ENCODE measurements at places on chromosomes 13 and 19.

DNA sequence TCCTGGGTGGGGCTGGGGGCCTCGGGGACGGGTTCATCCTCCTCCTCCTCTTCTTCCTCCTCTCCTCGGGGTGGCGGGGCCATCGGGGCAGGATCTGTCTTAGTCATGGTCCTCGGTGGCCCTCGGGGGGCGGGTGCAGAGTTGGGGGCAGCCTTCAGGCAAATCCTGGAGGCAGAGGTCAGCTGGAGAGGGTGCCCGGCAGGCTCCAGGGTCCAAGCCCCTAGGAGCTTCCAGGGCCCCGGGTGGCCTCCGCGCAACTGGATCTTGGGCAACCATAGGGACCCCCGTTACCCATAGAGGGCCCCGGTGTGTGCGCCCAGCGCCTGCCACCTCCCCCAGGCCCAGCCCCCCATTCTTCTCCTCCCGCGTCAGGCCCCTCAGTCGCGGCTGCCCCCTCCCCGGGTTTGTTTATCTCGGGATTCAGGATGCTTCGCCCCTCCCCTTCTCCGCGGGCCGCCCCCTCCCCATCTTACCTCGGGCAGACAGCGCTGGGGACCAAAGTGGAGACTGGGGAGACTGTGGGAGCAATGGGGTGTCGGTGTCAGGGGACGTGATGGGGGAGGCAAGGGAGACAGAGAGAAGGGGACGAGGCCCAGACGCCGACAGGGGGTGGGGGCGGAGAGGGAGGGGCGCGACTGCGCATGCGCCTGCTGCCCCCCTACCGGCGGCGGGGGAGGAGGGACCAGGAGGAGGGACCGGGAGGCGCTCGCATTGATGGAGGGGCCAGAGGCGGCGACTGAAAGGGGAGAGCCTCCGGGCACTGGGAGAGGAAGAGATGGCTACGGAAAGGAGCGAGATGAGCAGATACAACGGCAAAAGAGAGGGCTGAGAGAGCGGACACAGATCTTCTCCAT, at the start of gene CLIP3:
TSS of gene CLIP3 (minus strand) at position 623 of the 854 bp plus-strand sequence. CDS start at position 107, 516 bp downstream.
- DNase-seq: peak; percentile 57

- DNase-seq: no peak
Observed at GRCh38 chr13:28049880-28050875, 50.2 kb downstream of the FLT3 start.

DNA sequence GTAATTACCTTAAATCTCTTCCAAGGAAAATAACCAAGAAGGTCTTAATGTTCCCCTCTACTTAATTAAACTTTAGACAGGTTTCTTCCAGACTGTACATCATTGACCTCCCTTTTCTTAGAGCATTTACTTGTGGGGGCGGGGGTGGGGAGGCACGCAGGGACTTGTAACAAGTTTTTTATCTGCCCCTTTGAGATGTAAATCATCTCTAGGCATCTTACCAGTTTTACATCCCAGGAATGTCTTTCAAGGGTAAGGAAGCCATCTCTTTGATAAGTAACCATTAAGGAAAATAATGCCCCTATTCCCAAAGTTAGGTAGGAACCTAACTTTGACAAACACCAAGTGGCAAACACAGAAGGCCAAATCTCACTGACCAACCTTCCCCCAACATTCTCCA, 528.6 kb downstream of the SUCLA2 start:
- DNase-seq: no peak

DNA sequence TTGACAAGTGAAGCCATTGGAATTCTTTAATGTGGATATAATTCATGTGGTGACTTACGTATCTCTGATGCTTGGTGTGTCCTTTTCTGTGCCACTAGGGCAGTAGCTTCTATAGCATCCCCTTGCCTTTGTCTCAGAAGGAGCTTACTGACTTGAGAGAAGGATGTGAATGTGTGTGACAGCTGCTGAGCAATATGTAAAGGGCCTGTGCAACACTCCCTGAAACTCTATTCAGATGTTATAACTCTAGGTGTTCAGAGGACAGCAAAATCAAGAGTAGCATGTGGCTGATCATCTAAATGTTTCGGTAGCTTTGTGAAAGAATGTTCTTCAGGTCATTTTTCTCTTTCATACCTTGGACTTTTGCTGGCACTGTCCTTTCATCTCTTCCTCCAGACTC, 189.5 kb downstream of the LMO7 start:
- DNase-seq: no peak

GRCh38 chr13:23988546-23989122, 91.3 kb upstream of the C1QTNF9B start:
- DNase-seq: no peak

DNA sequence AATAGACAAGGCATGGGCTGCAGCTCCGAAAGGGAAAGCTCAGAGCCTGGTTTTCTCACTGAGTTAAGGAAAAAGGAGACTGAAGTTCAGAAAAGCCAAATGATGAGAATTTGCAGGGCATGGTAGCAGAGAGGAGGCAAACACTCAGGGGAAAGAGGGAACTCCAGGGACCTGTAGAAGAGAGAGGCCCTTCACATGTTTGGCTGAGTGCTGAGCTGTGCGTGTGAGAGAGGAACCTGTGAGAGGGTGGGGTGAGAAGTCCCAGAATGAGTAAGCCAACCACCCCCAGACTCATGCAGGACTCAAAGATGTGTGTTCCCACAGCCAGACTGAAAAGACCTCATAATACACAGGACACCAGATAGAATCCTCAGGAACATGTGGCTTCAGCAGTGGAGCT, 2.8 kb upstream of the CRYL1 start:
- DNase-seq: no peak

DNA sequence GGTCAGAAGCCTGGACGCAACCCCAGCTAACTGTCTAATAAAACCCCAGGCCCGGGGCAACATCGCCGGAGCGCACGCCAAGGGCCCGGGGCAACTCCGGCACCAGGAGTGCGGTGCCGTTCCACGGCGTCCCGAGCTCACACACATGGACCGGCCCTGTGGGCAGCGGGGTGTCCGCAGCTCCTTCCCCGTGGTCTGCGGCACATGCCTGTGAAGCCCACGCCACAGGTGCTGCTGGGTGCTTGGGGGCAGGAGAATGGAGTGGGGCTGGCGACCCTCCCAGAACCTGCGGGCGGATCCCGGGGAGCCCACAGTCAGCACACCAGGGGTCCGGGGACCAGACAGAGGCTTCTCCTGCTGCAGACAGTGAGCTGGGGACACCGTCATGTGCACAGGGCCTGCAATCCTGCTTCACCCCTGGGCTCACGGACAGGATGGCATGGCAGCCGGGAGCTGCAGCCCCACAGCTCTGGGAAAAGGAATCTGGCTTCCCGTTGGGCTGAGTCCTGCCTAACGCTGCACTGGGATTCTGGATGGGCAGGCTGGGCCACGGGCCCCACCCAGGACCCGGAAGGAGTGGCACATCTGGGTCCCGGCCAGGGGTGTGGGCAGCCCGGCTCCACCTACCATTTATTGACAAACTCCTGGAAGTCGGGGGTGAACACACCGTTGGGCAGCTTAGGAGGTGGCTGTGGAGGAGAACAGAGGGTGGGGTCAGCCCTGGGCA, 28.2 kb upstream of the ZBTB7A start:
- DNase-seq: no peak

DNA sequence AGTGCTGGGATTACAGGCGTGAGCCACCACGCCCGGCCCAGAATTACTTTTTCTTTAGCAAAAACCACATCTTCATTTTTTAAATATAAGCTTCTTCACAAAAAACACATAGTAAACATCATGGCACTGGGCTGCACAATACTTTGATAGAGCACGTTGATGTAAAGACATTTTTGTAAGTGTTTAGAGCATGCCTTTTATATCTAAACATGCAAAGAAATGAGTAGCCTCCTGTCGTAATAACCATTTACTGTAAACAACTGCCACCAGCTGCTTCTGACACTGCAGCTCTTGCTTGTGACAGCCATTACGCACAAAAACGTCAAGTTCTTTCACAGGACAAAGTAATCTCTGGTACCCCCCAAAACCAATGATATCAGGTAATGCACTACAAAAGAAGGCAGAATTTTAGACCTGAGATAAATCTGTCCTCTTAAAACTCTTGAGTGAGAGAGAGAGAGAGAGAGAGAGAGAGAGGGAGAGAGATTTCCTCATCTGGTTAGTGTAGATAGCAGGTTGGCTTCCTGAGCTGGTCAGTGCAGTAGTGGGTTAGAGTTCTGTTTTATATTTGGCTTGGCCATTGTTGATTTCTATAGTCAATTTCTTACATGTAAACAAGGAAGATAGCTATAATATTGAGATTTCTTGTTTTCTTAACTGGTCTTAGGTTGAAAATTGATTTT, 6.7 kb upstream of the ZNF548 start:
- DNase-seq: no peak

- no peak for DNase-seq
Observed at GRCh38 chr19:2700660-2701360, 1.7 kb downstream of the GNG7 start.

GRCh38 chr13:28817204-28817603, 2.9 kb upstream of the MTUS2 start:
- DNase-seq: no peak

GRCh38 chr19:33522371-33522662, 726 bp upstream of the PEPD start:
- DNase-seq: no peak

DNA sequence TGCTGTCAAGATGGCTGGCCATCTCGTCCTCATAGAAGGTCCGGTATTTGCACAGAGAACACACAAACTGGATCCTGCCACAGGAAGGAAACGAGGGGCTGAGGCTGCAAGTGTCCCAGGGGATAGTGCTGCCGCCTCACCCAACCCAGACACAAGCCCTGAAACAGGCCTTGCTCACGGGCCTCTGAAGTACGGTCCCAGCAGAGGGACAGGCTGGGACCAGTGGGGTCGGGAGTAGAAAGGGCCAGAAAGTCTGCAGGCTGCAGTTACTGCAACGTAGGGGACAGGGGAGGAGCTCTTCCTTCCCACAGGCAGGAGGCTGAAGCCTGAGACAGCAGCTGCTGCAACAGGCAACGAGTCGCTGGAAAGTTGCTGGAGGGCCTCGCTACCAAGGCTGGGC, 18.2 kb upstream of the AKAP8 start:
- DNase-seq: no peak

DNA sequence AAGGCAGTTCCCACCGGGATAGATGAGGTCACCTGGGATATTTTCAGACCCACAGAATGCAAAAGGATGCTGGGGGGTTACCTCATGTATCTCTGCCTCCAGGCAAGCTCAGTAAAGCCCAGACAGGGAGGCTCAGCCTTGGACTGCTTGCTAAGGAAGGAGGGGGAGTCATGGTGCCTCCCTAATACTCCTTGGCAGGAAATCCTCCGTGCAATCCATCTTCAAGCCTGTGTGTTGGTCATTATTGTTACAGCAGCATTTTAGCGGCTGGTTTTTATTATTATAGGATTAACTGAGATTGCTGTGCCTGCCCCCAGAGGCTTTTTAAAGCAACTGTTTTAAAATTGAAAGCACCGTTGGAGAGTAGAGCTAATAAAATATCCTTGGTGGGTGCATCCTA, 188.5 kb upstream of the UBL3 start:
- no peak for DNase-seq

DNA sequence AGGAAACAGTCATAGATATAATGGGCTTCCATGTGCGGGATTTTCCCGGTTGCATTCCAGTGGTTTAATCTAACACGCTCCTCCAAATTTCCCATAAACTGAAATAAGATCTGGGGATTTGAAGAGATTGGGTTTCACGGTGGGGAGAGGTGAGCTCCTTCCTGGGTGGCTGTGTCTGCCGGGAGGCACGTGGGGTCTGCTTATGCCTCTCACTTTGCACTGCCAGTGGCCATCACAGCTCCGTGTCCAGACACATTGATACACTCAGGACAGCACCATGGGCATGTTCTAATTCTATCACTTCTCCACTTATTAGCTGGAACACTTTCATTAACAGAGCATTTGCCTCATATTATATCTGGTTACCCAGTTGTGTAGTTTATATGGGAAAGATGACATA, 73.4 kb downstream of the SOX1 start:
- DNase-seq: no peak

- no peak for DNase-seq
Observed at GRCh38 chr13:23515116-23515515, 55.1 kb upstream of the TNFRSF19 start.

DNA sequence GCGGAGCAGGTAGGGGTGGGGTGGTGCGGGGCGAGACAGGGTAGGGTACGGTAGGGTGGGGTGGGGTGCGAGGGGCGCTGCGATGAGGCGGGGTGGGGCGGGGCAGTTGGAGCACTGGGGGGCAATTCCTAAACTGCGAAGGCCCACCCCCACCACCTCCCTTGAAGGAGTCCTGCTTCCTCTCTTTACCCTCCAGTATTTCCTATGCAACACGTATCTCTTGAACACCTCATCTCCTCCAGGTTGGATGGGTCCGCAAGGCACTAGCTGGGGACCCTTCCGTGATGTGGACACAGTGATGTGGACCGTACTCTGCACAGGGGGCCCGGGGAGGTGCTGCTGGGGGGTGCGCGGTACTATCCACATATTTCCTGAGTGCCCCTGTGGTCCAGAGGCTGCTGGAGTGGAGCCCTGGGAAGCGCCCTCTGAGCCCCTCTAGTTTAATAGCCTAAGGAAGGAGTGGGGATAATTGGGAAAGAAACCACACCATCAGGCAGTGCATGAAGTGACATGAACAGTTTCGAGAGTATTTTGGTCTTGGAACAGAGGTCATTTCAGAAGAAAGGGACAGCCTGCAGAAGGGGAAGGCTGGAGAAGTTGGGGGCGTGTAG, 1.1 kb downstream of the IL17D start:
- DNase-seq: no peak

- no peak for DNase-seq
Observed at GRCh38 chr13:43469791-43470190, 317.0 kb downstream of the ENOX1 start.

DNA sequence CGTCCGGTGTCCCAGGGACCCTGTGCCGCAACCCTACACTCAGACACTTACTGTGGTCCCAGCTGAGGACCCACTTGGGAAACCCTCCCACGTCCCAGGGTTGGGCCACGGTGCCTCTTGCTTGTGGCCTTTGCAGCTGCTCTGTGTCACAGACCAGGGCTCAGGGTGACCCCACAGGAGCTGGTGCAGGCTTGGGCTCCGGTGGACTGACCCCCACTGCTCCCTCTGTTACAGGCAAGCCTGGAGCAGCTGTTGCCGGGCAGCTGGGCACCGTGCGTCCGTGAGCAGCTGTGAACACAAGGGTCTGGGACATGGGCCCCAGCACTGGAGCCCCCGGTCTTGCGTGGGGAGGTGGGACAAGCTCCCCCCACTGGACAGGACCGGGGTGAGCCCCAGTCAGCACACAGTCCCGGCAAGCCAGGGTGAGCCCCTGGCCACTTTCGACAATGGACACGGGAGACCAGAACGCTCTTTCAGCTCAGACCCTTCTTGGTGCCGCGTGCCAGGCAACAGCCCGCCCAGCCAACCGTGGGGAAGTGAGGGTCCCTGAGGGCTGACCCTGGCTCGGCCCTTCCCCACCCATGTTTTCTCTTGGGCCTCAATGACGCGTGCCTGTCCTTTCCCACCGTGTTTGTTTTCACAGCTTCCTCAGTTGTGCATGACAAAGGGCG, 65.7 kb upstream of the C13orf46 start:
- no peak for DNase-seq

- DNase-seq: peak; percentile 15
Observed at GRCh38 chr13:49584771-49585182, 581 bp downstream of the RCBTB1 start.

- DNase-seq: no peak
Observed at GRCh38 chr19:41845051-41845590, 279 bp downstream of the DMRTC2 start.

All from CD4-positive, alpha-beta T cell treated with Interleukin-17A for 4 hours (primary cell).